ENCODE measurements at places on chromosomes 12 and 14.

DNA sequence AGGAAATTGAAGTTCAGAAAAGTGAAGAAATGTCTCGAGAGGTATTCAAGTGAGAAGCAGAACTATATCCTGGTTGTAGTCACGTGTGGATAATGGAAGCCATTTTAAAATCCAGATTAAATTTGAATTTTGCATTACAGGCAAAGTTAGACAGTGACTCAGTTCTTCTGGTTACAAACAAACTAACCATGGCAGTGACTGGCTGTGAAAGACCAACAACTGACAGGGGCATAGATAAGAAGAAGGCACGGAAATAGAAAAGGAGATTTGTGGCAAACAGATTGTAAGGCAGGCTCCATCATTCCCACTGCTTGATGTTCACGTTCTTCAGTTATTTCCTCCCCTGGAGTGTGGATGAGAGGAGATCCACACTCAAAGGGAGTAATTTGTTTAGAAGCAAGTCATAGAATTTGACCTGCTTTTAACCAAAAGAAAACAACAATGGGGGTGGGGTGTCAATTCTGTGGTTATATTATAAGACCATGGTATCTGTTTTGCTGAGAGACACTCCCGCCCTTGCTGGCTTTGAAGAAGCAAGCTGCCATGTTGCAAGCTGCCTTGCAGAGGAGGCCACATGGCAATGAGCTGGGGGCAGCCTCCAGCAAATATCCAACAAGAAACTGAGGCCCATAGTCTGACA, 795.3 kb downstream of the VRK1 start:
- DNase-seq, result no peak

GRCh38 chr12:128109636-128110035, 157.3 kb upstream of the TMEM132C start:
- no peak for DNase-seq

DNA sequence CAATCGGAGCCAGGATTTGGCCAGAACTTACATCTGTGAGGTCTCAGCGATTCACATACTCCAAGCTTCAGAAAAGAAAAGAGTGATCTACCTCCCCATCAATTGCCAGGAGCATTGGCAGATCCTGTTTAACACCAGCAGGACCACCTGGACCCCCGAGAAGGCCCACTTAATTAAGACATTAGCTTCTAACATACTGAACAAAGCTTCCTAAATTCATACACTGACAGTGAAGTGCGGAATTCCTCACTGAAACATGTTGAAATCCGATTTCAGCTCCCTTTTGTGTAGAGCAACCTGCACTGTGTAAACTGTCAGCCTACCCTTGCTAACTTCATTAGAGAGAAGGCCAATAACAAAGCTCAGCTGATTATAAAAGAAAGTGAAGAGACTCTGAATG, 274.0 kb downstream of the NOVA1 start:
- peak; percentile 26 for DNase-seq

- no peak for DNase-seq
Observed at GRCh38 chr12:27361372-27361771, 28.7 kb downstream of the BMAL2 start.

DNA sequence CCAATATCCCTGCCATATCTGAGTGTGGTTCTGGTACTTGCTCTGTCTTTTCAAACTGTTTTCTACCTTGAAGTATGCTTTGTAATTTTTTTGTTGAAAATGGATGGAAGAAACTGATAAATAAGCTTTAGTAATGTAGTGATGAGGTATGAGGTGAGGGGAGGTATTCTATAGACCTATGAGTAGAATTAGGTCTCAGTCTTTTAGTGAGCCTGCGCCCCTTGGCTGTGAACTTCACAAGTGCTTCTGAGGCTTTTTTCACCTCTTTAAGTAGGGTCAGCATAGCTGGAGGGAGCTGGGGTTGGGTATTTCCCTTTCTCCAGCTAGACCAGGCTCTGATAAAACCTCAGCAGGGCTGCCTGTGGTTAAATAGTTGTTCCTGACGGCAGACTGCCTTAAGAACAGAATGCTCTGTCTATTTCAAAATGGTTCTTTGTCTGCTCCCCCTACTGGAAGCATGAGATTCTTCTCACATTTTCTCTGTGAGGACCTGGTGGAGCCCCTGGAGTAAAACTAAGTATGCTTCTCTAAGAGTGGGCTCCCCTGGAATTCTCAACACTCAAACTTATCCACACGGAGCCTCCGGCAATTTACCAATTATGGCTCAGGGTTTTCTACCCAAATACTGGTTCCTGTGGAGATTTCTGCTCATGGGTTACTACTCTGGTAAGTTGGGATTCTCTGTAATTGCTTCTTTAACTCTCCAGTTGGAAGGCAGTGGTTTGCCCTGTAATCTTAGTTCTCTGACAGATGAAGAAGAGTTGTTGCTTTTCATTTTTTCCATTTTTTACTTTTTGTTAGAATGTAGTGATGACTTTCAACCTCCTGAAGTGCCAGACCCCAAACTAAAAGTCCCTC, 13.1 kb downstream of the KRT5 start:
- peak; percentile 32 for DNase-seq

DNA sequence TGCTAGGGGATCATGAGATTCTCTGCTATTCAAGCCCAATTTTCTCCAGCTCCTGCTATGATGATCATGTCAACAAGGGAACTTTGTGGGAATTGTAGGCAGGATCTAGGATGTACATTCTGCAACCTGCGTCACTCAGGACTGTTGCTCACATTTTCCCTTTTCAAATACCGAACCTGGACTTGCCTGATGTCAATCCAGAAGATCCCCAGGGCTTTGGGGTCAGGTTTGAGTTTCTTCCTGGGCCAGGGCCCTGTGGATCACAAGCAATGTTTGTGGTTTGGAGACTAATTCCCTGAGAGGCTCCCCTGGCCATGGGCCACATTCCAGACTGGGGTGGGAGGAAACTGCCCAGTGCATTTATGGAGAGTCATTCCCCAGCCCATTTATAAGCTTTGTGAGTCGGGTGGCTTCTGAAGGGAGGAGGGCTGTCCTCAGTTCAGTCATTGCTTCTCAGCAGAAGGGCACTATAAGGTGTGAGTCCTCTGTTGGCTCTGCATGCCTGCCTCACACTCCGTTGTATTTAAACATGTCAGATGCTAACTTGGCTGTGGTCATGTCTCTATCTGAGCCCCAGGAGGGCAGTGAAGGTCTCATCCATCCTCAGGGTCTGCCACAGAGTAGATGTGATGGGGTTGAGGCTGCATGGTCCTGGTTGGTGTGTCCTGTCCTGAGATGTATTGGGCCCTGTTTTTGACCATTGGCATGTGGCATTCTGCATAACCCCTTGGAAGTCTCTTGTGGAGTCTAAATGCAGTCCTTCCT, 6.5 kb downstream of the KRT86 start:
- DNase-seq, result no peak

- no peak for DNase-seq
Observed at GRCh38 chr14:30257946-30258661, 300.9 kb upstream of the G2E3 start.

DNA sequence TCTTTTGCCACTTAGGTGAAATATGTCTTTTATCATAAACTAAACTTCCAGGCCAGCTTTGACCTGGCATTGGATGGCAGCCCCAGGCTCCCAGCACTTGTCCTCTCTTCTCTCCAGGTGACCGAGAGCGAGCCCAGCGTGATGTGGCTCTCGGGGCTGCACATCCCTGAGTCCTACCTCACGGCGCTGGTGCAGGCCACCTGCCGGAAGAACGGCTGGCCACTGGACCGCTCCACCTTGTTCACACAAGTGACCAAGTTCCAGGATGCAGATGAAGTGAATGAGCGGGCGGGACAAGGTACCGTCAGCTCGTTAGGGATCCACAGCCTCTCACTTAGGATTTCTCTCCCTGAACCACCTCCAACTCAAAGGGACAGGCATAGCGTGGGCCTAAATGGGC, 39.4 kb downstream of the CCDC92 start:
- no peak for DNase-seq

GRCh38 chr14:104676694-104677511, 12.5 kb upstream of the INF2 start:
- DNase-seq, result no peak

DNA sequence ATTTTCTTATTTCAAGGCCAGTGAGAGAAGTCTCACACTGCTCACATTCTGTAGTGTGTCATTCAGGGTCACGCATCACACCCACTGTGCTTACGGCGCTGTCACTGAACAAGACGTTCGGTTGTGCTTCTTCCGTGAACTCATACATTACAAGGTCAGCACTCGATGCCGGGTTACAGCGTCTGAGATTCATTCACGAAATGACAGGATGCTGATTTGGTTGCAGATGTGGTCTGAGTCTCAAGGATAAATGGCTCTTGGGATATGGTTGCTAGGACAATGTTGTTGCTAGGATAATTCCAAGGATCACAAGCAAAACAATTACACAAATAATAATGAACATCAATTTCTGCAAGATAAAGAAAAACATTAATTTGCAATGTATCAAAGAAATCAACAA, 47.4 kb downstream of the STX2 start:
- no peak for DNase-seq

- no peak for DNase-seq
Observed at GRCh38 chr12:117002051-117002817, 91.5 kb downstream of the FBXW8 start.

DNA sequence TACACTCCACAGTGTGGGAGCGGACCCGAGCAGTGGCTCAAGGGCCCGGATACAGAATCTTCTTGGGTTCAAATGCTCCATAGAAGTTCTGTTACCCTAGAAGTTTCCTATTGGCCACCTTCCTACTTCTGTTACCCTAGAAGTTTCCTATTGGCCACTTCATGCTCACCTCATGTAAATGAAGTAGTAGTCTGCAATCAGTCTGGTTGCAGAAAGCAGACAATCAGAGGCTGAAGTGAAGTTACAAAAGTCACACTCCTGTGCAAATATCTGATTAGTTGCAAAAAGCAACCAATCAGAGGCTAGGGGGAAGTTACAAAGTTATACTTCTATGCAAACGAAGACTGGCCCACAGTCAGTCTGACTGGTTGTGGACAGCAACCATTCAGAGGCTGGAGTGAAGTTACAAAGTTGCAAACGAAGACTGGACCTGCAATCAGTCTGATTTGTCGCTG, 77.8 kb upstream of the CPNE8 start:
- no peak for DNase-seq

DNA sequence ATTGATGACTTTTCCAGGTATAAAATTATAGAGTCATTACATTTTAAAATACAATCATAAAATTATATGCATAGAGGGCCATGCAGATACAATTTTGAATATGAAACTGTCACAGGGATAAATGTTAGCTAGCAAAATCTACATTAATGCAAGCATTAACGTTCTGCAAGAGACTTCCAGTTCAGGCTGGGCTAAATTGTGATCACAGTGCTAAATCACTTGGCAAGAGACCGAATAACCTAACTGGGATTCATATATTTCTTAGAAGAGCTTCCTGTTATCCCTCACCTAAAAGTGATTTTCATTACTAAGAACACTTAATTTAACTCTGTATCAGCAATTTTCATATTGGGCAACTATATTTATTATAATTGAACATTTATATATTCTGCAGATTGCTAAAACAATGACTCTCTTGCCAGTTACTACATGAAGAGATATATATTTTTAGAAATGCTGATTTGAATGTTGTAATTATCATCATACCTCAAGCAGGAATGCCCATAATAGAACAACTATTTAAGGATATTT, 83.2 kb downstream of the MGAT4C start:
- DNase-seq, result no peak

- DNase-seq, result no peak
Observed at GRCh38 chr14:26163761-26164160, 434.1 kb downstream of the NOVA1 start.

DNA sequence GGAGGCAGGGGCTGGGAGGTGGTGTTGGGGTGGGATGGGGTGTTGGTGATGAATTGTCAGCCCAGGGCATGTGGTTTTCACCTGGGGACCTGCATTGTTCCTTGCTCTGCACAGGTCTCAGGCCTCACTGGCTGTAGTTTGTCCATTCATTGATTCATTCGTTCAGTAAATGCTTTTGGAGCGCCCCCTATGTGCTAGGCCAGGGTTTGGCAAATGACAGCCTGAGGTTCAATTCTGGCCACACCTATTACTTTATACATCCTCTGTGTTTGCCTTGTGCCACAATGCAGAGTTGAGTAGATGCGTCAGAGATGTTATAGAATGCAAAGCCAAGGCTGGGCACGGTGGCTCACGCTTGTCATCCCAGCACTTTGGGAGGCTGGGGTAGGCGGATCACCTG, 4.7 kb downstream of the ADCK1 start:
- DNase-seq, result no peak

- no peak for DNase-seq
Observed at GRCh38 chr12:124637581-124637981, 70.2 kb upstream of the NCOR2 start.

DNA sequence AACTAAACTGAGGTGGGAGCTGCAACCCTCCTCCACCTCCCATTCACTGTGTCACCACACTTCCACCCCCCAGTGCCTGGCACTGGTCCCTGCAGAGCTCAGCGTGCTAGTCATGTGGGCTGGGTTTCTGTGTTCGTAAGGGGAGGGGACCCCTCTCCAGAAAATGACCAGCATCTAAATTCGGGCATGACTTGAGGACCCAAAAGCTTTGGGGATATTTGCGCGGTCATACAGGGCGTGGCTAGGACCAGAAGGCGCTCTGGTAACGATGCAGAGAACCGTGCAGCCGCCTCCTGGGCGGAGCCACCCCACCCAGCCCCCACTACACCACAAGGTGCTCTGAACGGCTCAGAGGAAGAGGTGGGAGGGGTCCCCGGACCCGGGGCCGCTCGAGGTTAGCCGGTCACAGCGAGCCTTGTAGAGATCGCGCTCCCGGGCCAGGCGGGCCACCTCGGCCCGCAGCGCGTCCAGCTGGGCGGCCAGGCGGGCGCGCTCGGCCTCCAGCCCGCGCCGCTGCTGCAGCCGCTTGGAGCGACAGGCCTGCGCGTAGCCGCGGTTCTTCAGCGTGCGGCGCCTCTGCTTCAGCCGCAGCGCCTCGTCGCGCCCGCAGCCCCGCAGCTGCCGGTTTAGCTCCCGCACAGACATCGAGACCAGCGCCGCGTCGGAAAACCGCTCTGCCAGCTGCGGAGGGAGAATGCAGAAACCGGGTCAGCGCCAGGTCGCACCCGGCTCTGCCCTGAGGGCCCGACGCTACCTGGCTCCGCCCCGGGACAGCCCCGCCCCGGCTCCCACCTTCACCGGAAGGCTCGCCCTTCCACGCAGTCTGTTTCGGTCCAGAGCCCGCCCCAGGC, 9.8 kb downstream of the CPNE6 start:
- peak; percentile 37 for DNase-seq

Measured in NCI-H1436 (cell line).